ENCODE measurements at places on chromosomes 7 and 10.

DNA sequence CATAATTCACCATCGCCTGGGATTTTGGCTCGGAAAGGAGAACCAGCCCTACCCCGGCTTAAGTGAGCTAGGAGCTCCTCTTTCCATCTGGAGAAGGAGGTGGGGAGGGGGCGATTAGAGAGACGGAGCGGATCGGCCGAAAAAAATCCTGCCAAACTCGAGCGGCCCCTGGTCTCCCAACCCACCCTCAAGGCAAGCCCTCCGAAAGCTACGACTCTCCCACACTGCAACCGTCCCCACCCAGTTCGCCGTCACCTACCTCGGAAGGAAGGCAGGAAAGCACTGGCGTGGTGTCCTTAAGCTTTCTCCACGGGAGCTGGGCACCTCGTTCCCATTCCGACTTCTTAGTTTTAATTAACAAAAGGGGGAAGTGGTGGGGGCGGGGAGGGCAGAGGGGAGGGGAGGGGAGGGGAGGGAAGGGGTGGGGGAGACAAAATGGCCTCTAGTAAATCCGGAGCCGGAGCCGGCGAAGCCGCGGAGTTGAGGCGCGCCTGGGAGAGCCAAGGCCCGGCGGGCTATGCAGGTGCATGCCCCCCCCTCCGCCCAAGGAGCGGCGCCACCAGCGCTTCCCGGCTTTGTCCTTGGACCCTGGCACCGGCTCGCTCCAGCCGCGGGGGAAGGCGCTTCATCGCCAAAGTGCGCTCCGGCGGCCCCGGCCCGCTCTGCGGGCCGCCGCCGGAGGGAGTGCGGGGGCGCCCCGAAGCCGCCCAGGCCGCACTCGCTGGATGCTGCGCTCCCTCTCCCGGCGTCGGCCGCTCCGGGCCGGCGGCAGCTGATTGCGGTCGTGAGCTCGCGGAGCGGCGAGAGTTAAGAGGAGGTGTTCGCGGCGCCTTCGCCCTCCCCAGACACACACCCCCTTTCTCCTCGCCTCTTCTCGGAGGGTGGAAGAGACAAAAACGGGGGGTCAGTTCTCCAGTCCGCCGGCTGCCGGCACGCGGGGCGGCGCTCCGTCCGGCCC, at the start of gene LRRC4:
LRRC4 (minus strand) TSS at position 784 of the 958 bp plus-strand sequence. CDS start 797 bp downstream, outside the sequence.
- no peak for DNase-seq

DNA sequence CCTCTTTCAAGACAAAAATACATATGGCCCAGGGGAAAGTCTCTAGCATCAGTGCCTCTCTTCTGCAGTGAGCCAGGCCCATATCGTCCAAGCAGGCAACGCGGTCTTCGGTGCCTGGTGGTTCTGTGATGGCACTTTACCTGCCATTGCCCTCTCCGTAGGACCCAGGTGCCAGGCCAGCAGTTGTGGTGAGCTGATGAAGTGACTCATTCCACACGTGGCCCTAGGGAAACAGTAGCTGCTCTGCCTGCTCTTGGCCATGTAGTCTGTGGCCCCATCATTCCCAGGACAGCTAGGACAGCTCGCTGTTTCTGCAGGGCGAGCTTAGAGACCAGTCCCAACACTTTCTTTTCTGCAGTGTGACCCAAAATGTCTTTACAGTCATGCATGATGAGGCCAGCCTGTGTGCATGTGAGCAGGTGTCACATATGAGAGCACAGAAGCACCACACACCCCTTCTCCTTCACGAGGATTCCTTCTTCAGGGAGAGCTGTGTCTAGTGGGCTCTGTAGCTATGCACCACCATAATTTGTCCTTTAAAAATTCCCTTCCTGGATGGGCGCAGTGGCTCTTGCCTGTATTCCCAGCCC, 39.0 kb downstream of the SVIL start:
- no peak for DNase-seq

- no peak for DNase-seq
Observed at GRCh38 chr10:26516540-26517101, 78.5 kb downstream of the APBB1IP start.

DNA sequence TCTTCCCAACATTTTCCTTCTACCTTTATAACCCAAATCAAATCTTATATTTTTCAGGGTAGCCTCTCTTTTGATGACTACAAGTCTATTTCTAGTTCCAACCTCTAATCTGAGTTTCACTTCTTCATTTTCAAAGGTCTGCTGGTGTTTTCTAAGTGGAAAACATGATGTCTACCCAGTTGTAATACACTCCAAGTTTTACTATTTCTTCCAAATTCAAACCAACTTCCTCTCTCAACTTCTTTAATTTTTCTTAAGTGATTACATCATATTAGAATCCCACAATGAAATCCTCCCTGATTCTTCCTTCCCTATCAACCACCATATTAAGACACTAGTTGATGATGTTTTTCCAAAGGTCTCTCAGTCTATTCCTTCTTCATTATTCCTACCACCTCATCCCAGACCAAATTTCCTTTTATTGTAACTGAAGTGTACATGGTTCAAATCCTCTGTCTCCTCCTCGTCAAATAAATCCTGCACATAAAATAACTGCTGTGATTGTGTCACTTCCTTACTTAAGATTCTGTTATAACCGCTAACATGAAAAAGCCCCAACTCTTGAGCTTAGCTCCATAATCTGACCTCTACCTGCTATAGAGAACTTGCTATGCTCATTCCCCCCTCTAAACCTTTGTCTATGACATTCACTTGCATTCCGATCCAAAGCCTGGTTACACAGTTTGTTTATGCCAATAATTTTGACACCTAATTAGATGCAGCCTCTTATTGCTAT, 12.7 kb downstream of the TAS2R38 start:
- no peak for DNase-seq

GRCh38 chr7:13278020-13278419, 590.6 kb downstream of the ARL4A start:
- DNase-seq: no peak

DNA sequence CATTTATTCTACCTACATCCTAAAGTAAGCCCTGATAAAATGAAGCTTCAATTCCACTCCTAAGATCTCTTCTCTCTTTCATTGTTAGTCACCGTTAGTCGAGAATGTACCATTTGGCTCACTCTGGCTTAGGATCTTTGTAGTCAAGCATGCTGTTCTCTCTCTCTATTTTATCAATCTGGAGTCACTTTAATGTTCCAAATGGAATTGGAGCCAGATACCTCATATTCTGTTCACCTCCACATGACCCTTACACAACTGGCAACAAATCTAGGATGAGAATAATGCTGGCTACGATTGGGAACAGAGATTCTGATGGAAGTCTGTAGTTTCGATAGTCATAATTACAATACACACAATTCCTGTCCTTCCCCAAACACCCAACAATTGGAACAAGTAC, 213.7 kb downstream of the TWIST1 start:
- DNase-seq: no peak

GRCh38 chr10:17226891-17227303, 1.1 kb upstream of the VIM start:
- DNase-seq: no peak

DNA sequence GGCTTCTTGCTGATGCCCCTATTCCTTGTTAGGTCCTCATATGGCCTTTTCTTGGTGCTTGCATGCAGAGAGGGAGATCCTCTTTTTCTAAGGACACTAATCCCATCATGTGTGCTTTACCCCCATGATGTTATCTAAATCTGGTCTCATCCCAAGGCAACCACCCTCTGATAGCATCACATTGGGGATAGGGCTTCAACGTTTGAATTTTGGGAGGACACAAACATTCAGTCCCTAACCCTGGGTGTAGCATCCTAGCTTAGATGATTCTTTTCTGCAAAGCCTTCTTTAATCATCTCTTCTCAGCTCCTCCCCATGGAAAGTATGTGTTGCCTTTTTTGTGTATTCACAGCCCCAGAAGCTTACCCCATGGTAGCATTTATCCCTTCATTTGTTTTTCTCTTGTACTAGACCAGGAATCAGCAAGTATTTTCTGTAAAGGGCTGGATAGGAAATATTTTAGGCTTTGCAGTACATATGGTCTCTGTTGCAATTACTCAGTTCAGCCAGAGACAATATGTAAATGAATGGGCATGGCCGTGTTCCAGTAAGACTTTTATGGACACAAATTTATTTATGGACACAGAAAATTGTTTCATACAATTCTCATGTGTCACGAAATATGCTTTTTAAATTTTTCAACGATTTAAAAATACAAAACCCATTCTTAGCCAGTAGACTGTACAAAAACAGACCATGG, 101.5 kb upstream of the CSTF2T start:
- DNase-seq: no peak

DNA sequence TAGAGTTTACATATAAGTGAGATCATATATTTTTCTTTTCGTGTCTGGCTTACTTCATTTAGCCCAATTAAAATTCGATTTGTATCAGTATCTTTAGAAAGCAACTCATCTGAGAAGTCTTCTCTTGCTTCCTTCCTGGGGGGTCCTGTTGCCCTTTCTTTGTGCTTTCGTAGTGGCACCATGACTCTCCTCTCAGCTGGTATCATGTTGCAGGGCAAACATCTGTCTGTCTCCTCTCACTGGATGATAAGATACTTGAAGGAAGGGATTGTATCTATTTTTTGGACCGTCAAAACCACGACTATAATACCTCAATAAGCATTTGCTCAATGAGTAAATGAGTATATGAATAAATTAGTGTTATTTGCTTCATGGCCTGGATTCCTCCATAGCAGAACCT, 382.5 kb upstream of the SORCS1 start:
- DNase-seq: no peak

- no peak for DNase-seq
Observed at GRCh38 chr10:26380815-26381214, 57.3 kb upstream of the APBB1IP start.

- DNase-seq: no peak
Observed at GRCh38 chr7:77858278-77858677, 59.7 kb downstream of the PHTF2 start.

- no peak for DNase-seq
Observed at GRCh38 chr7:1287752-1288201, 55.1 kb downstream of the UNCX start.

DNA sequence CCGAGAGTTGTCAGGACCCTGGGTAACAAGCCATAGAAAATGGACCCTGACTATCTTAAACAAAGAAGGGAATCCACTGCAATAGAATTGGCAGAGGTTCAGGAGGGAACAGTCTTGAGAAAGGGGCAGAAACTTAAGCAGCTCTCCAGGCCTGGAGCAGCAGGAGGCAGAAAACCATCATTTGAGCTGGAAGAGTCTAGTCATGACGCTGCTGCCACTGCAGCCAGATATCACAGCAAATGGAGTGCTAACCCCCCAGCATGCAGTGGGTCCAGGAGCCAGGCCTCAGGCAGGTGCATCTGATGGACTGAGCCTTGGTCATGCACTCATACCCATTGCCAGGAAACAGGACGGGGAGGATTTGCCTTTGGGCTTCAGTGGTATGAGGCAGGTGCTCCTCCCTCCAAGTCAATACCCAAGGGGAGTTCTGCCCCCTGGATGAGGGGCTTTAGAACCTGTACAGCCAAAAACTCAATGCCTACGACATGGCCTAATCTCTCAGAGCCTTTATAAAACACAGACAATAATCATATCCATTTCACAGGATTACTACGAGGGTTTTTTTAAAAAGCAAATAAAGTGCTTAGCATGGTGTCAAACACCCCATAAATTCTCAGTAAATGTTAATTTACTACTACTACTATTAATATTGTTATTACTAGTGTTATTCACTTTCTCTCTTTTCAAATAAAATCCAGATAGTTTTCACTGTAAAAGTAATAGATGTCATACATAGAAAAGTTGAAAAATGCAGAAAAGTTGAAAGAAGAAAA, 30.7 kb downstream of the DUSP5 start:
- no peak for DNase-seq

GRCh38 chr7:132472463-132473120, 103.7 kb downstream of the PLXNA4 start:
- DNase-seq: peak; percentile 79

GRCh38 chr7:151251328-151251688, 2.8 kb upstream of the SMARCD3 start:
- DNase-seq: peak; percentile 67

DNA sequence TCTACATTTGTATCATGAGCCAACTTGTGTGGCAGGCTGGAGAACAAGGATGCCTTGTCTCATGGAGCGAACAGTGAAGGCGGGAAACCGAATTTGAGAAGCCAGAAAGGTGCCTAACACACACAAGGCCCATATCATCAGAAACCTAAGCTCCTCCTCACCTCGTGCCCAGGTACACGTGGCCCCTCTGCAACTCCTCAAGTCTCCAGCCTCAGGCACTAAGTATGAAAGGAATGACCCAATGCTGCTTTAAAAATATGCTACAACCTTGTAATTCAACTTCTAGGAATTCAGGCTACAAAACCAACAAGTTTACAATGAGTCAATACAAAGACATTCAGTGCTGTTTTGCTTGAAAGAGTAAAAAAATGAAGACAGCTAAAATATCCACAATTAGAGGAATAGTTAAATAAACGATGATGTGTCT, 95.7 kb downstream of the CDK6 start:
- DNase-seq: no peak

DNA sequence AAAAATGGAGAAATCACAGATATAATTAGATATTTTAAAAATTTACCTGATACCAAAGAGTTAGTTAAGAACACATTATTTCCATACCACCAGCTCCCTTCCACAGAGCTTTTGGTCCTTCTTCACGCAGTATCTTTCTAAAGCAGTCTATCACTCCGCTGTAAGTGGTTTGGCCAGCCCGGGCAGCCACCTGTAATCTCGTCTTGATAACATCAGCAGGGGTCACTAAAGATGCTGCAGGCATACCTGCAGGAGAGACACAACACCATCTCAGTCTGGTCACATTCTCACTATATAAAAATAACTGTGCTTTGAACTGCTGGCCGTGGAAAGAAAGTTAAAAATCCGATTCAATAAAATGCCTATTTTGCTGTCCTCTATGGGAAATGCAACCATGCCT, 200.1 kb downstream of the SLC25A13 start:
- DNase-seq: no peak

DNA sequence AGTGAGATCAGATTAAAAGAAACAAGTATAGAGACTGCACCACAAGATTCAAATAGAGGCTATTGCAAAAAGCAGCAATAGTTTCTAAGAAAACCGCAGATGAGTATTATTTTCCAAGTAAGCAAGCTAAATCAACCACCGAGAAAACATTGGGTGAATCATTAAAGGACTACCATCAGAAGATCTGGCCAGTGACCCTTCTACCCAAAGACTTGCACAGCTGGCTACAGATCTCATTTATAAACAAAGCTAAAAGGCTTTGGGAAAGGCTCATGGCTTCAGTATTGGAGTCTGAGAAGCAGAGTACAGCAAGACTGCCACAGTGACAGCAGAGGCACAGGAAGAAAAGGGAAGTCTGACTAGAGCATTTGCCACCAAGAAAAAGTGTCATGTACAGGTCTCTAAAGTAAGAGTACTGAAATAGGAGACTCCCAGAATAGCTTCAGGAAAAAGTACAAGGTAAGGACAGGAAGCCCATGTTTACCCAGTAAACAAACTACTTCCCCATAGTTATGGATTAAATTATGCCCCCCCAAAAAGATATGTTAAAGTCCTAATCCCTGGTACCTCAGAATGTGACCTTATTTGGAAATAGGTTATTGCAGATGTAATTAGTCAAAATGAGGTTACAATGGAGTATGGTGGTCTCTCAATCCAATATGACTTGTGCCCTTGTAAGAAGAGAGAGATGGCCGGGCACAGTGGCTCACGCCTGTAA, 19.0 kb downstream of the STEAP1 start:
- no peak for DNase-seq

All from uterus (tissue), 4 donors.